Heart left ventricle (tissue), 16 donors: ENCODE measurements at places on chromosomes 4 and X.
A peak's percentile ranks its signal among the peaks of the same experiment; 100 is the strongest.

GRCh38 chr4:182724414-182724813 is 192.8 kb downstream of the DCTD start:
- no peak for DNase-seq

DNA sequence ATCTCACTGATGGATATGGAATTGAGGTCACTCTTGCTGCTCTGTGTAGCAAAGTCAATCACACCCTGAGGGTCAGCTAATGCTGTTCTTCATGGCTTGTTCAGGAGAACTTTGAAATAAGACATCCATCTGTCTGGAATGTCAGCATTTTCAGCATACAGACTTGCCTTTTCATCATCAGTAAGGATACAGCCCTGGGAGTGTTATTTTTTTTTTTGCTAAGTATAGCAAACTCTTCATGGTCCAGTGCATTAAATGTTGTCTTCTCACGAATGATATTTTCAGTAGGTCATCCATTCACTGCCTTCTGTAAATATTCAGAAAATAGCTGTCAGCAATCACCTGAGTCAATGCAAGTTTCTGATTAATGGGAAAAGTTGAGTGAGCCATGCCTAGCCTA is 268.8 kb upstream of the SMIM31 start:
- DNase-seq, result no peak

DNA sequence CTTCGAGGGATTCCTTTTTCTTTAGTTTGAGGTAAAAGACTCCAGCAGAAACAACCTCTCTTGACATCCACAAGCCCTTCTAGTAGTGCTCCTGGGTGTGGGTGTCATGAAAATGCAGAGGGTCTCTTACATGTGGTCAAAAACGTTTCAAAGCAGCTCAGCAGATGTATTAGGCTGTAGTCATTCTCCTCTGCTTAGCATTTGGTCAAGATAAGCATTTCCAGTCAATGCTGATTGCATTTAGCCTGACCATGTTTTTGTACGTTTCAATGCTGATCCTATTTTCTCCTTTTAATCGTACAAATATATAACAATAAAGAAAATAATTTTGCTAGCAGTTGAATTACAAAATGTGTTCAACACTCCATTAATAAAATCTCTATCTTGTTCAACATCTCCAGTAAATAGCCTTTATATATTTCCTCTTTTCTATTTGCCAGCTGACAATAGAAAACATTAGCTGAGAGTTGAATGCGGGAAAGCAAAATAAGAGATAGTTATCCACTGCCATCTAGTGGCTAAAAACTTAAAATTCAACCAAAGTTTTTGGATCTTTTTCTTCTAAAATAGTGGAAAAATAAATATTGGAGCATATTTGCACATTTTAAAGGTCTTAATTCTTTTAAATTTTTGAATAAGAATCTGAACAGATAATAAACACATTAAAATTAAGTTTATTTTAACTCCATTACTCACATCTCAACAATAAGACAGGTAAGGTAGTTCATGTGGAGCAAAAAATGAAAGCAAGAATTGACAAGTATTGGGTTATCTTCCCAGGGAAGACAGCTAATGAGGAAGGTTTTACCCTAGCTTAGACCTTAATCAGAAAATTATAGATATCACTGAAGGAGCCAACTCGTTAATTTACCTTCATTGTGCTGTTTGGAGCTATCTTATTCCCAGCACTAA is 15.2 kb upstream of the PACRGL start:
- DNase-seq, result no peak

- no peak for DNase-seq
Measured at GRCh38 chr4:174826660-174827059, 2.4 kb downstream of the GLRA3 start.

DNA sequence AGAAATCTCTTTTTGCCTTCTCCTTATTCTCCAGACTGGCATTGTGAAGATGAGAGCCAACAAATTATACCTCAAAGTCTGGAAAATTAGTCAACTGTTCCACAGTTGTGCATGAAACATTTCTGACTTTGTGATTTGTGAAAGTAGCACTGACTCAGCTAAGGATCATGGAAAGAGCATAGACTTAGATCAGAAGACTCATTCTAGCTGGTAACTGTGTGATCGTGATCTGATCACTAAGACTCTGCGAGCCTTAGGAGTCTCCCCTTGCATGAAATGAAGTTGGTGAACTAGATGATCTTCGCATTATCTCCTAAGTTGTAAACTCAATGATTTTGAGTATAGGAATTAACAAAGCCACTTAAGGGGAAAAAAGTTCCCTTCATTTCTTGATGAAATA is 668.1 kb downstream of the RPA4 start:
- no peak for DNase-seq

- DNase-seq, result no peak
Measured at GRCh38 chrX:136863826-136864225, 16.7 kb downstream of the RBMX start.

DNA sequence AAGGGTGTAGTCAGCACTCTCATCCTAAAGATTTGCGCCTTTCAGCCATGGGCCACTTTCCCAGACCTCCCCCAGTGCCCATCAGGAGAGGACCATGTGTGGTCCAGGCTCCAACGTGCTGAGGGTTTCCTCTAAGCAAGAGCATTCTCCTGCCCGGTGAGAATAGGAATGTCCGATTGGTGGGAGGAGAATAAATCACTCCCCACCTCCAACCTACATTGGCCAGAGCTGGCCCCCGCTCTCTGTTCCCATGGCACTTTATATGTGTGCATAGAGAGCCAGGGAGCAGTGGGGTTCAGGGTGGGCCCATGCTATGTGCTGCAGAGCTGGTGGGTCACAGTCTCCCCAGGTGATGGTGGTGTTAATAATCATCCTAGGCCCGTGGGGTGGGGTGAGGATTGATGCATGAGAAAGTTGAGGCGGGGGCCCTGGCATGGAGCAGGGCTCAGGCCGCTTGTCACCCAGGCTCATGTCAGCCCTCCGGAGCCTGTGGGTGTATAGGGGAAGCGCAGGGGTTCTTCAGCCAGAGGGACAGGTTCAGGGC is 6.8 kb upstream of the SORCS2 start:
- DNase-seq, result no peak

- no peak for DNase-seq
Measured at GRCh38 chr4:3437998-3438846, 3.5 kb upstream of the HGFAC start.

DNA sequence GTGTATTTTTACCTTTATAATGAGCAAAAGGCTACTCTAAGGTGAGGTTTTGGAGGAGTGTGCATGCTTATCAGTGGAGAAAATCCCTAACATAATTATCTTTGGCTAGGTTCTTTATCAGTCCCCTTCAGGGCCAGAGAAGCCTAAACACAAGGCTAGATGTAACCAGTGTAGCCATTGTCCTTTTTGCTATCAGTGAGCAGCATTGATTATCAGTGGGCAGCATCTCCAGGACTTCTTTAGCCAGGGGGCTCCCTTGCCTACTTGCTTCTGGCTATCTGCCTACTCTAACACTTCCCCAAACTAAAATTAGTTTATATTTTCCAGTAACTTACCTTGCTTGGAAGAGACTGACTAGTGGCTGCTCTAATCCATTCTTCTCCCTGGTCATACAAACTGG is 595.6 kb downstream of the TRAM1L1 start:
- DNase-seq, result no peak

DNA sequence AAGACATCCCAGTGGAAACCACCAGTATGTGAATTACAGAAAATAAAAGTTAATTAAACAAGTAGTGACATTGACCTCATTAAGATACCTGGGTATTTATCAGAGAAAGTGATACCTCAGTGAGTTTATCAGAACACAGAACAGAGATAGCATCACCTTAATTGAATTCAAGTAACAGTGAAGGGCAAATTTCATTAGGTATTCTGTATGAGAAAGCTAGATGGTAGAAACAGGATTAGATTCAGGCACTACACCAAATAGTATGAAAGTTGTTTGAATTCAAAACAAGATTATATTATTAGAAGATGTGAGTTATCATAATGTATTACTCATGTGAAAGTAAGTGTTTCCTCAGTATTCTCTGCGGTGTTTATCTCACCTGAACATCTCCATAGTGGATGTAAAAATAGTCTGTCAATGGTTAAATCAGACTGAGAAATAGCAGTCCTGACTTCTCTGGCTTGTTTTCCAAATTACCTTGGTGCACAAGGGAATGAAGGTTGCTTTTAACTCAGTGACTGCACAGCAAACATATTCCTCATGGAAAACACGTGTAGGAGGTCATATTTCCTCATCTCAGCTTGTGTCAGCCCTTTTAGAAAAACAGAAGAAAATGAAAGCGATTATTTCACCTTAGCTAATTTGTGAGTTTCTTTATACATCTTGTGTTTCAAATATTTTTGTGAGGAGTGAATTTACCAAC is 79.9 kb upstream of the PCDH18 start:
- DNase-seq, result no peak

GRCh38 chr4:74543983-74544382 is 99.0 kb downstream of the AREG start:
- no peak for DNase-seq

DNA sequence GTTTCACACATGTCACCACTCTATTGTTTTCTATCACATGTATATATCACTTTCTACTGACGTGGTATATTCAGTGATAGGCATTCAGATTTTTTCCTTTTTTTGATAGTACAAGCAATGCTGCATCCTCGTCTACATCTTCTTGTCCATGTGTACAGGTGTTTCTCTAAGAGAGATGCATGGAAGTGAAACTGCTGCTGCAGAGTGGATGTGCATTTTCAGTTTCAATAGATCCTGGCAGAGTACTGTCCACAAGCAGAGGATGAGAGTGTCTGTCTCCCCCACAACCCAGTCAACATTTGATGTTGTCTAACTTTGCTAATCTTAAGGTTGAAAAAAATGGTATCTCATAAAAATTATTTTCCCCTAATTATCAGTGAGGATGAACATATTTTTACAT is 194.0 kb upstream of the CASK start:
- no peak for DNase-seq

GRCh38 chr4:15159477-15160019 is 157.3 kb downstream of the CPEB2 start:
- no peak for DNase-seq

DNA sequence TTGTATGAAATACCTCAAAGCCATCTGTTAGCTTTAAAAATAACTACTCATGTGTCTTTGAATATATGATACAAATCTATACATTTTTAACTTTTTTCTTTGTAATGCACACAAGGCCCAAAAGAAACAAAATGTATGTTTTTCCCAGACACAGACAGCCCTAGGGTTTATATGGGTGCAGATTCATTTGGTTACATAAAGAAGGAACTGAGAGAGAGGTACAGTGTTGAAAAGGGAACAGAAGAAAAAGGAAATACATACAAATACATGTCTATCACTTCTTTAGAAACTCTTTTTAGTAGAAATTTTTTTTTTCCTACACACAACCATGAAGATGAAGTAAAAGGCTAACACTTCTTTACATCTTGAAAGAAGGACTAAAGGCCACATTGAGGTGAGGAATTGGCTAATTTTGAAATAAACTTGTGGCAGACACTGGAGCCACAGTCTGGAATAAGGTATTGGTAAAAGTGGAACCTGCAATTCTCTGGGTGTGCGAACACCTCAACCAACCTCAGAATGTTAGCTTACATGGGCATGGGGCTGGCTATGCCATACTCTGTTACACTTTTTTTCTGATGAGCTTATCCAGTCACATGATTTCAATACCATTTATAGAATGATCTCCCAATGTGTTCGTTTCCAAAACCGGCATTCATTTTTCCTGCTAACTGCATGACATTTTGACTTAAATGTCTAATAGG is 67.9 kb downstream of the FAM47C start:
- DNase-seq, result no peak

- DNase-seq, result no peak
Measured at GRCh38 chrX:15391850-15392249, 7.6 kb upstream of the VEGFD start.

GRCh38 chrX:15497865-15498264 is 2.7 kb upstream of the BMX start:
- DNase-seq, result peak; percentile 33

GRCh38 chr4:117447925-117448324 is 362.5 kb upstream of the TRAM1L1 start:
- no peak for DNase-seq

DNA sequence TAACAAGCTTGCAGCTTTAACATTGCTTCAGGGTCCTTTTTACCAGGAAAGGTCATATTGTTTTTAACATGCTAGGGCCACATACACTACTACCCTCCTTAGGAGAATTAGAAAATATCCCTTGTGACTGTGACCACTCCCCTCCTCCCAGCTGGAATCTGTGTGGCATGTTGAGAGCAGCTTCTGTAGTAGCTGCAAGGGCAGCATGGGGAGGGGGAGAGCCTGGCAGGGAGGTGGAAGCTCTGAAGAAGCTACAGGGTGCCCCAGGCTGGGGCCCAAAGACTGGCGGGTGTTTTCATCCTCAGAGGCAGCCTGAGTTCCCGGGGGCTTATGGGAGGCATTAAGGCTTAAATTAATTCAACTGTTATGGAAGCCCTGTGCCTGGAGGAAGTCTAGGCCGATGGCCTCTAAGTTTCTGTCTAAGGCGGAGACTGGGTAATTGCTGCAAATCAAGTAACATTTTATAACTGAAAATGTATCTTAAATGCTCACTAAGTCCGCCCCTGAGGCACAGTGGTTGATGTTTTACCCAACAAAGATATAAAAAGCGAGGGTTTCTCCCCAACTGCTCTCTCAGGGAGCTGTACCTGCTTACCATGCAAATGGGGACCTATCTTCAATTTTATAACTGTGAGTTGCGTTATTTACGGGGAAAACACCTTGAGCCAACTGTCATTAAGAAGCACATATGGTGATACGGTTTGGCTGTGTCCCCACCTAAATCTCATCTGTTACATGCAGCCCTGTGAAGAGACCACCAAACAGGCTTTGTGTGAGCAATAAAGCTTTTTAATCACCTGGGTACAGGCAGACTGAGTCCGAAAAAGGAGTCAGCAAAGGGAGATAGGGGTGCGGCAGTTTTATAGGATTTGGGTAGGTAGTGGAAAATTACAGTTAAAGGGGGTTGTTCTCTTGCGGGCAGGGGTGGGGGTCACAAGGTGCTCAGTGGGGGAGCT is 37.4 kb upstream of the STS start:
- DNase-seq, result no peak

DNA sequence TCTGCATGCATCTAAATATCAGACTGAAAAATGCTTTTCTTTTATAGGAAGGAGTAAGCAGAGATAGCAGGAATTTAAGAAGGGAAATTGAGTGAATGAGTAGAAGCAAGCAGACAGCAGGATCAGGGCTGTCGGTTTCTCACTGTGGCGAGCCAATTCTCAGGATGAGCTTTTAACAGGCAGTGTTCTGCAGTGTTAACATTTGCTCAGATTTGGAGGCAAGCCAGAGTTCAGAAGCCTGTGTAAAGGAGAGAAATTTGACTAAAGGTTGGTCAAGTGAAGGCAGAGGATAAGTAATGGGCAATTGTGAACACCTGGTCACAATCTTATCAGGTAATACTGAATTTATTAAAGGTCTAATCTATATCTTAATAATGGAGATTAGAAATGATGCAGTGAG is 133.3 kb upstream of the MAGEB16 start:
- no peak for DNase-seq

DNA sequence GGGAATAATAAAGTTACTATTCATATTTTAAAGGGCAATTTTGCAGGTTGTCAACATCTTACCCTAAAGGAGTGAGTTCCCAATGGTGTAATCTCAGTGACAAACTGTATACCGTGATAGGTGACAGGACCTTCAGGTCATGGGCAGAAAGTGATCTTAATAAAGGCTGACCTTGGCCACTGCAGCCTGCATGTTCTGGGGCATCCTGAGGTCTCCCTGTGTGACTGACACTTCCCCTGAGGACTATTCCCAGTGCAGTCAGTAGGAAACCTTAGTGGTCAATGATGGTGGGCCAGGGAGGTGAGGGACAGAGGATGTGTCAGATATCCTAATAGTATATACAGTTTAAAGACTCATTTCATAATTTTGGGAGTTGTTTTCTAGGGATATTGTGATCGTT is 137.2 kb downstream of the SHROOM3 start:
- no peak for DNase-seq
